ENCODE measurements at places on chromosomes 12 and 14.

GRCh38 chr12:112839386-112839972 lies 47.9 kb downstream of the RPH3A start:
- peak; percentile 63 for DNase-seq

DNA sequence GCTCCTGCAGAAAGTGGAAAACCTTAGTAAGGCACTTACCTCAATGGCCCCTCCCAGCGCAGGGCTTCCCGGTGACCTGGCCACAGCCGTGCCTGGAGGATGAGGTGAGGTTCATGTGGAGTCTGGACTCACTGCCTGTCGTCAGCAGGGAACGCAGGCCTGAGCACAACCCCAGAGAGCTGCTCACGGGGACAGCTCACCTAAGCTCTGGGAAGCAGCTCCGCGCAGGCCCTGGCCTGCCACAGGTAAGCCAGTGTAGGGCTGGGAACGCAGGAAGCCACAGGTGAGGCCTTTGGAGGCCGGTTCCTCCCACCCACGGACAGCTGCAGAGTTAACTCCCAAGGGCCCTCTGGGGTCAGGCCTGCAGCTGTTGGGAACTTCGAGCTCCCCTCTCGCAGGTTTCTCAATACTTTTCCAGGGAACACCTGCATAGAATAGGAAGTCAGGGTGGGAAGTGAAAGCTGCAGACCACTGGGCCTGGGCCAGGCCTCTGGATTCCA lies 32.7 kb downstream of the ANAPC7 start:
- DNase-seq: no peak

- no peak for DNase-seq
Observed at GRCh38 chr12:28827861-28828260, 321.2 kb upstream of the FAR2 start.

DNA sequence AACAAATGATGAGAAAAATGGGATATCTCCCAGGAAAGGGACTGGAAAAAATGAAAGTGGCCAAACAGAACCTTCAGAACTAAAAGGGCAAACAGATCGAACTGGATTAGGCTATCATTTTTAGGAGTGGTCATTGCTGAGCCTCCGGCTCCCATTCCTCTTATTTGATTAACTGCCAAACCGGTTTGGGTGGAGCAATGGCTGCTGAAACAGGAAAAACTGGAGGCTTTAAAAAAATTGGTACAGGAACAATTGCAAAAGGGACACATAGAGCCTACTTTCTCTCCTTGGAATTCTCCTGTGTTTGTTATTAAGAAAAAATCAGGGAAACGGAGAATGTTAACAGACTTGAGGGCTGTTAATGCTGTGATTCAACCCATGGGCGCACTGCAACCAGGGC lies 49.7 kb downstream of the TNFAIP2 start:
- DNase-seq: no peak

DNA sequence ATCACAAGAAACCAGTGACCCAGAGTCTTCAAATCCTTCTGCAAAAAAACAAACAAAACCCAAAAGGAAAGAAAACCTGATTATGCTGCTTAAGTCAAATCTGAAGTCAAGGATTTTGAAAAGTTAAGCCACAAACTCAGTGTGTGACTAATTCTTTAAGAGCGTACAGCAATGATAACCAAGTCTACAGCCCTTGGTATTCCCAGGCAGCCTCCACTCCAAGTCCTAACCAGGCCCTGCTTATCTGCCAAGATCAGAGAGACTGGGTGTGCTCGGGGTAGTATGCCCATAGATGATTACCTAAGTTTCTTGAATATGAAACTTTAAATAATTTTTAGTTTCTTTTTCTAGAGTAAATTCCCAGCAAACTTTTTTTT lies 13.1 kb downstream of the PGAM5 start:
- no peak for DNase-seq

- DNase-seq: no peak
Observed at GRCh38 chr12:23202728-23203127, 577.8 kb downstream of the ETNK1 start.

DNA sequence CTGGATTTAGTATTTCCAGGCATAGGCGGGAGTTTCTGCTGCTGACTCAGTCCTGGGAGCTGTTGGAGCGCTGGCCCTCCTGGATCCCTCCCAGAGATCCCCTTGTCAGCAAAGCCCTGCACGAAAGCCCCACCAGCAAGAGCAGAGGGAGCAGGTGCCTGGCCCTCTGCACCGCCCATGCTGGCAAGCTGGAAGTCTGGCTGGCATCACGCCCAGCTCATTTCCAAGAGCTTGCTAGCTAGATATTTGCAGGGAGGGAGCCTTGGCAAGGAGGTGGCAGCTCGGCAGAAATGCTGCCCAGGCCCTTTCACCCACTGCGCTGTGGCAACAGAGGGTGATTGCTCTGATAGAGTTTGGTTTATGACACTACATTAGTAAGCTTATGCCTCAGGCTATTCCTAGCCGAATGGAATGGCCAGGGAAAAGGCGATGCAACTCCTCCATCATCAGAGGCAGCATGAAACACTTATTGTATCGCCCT lies 193.9 kb downstream of the EMP1 start:
- peak; percentile 61 for DNase-seq

All from skeletal muscle cell (primary cell).